KG1 (cell line): ENCODE measurements at places on chromosomes 3 and 15.

- DNase-seq = no peak
Observed at GRCh38 chr15:34241376-34242330, 16.8 kb downstream of the EMC4 start.

DNA sequence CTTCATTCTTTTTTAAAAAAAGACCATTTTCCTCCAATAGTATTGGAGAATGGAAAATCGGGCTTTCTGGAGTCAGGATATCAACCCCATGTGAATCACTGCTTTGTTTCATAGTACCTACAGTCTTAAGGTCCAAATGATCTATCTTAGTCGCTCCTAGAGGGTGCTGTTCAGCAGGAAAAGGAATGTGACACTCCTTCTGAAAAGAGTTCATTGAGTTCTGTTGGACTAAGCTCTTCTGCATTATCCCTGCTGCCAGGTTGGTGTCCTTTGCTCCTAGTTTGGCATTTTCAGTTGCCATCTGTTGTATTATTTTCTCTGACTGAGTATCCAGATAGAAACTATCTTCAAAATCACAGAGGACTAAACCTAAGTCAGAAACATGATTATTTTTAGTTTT is 57.2 kb downstream of the POLQ start:
- no peak for DNase-seq

- no peak for DNase-seq
Observed at GRCh38 chr3:40923143-40923542, 276.2 kb upstream of the CTNNB1 start.

- no peak for DNase-seq
Observed at GRCh38 chr3:73319179-73319769, 257.8 kb downstream of the EBLN2 start.

DNA sequence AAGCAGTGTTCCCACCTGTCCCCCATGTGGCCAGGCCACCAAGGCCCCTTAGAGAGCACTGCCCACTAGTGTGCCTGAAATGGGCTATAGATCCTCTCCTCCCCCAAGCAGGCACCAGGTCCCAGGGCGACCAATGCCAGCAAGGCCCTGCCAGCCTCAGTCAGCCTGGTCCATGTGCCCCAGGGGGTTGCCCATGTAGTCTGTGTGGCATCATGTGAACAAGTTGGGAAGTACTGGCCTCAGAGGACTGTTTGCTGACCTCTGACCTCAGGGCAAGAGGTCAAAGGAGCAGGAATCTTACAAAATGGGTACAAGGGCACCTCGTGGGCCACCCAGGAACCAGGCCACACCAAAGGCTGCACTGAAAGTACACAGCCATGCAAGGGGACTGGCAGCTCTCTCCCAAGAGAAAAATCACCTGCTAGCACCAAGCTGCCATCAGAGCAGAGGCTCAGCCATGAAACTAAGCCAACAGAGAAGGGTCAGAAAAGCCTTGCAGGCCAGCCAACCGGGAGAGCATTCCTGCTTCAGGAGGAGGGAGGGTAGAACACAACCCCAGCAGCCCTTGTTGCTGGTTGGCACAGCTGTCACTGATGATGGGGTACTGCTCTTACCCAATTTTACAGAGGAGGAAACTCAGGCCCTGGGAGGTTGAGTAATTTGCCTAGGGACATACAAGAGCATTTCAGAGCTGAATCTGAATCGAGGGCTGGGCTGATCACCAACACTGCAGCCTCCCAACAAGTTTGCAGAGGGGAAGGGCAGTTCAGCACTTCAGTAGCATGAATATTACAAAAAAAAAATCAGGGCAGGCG is 5.2 kb upstream of the FURIN start:
- no peak for DNase-seq

DNA sequence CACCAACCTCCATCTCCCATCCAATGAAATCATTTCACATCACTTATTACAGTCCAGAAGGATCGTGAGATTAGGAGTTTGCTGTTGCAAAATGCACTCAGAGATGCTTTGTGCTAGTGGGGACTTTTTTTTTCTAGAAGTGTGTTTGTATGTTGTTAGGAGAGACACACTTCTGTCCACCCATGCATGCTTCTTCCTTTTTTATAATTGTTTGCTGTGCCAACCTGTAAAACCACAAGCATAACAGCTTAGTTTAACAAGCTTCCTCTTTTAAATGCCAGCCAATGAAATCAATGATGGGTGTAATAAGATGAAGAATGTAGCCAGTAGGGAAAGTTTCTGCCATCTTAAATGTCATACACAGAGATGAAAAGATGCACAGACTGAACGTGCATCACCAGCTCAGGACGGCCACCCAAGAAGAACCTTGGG is 305.6 kb upstream of the STT3B start:
- peak; percentile 51 for DNase-seq

DNA sequence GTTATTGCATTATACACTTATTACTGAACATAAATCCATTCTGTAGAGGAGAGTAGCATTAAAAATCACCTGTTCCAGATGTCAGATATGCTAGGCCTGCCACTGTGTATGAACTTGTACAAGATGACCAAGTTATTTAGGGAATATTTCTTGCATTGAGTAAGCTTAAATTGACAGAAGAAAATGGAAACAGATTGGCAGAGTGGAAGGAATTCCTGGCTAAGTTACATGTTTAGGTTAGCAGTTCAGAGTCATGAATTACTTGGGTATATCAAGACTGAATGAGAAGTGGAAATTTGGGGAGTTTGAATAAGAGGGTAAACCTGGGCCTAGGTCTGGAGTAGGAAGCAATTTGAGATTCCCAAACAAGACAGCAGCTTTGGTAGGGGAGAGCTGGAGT is 44.6 kb downstream of the ARHGAP31 start:
- DNase-seq = no peak

DNA sequence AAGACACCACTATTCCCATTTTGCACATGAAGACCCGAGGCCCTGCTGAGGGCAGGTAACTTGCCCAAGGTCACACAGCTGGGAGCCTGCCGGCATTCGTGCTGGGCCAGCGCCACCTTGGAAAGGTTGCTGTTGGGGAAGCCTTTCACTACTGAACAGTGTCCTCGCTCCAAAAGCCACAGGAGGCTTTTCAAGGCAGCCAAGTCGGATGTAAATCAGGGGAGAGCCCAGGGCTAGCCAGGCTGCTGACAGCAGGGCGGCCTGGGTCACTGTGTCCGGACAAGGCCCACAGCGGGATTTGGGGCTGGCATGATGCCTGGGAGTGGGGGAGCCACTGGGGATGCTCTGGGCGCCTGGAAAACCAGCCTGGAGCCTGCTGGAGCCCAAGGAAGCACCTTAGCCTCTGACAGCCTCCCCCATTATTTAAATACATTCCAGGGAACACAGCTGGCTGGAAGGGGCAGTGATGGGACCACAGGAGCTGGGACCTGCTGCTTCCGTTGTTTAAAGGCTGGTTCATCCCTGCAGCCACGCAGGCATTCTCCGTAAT is 10.5 kb downstream of the SLC6A6 start:
- DNase-seq = no peak

GRCh38 chr3:170144437-170144843 is 37.1 kb downstream of the PHC3 start:
- DNase-seq = no peak

- no peak for DNase-seq
Observed at GRCh38 chr15:74262625-74263024, 26.5 kb downstream of the CCDC33 start.

GRCh38 chr3:90128391-90128790 is 1021.0 kb downstream of the EPHA3 start:
- DNase-seq = no peak

- no peak for DNase-seq
Observed at GRCh38 chr3:141294301-141294700, 62.7 kb downstream of the PXYLP1 start.

DNA sequence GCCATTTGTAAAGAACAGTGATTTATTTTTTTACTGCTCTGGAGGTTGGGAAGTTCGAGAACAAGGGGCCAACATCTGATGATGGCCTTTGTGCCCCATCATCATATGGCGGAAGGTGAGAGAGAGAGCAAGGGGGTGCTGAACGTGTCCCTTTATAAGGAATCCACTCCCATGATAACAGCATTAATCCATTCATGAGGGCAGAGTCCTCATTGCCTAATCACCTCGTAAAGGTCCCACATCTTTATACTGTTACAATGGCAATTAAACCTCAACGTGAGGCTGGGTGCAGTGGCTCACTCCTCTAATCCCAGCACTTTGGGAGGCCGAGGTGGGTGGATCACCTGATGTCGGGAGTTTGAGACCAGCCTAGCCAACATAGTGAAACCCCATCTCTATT is 8.3 kb downstream of the IL12A start:
- DNase-seq = no peak

DNA sequence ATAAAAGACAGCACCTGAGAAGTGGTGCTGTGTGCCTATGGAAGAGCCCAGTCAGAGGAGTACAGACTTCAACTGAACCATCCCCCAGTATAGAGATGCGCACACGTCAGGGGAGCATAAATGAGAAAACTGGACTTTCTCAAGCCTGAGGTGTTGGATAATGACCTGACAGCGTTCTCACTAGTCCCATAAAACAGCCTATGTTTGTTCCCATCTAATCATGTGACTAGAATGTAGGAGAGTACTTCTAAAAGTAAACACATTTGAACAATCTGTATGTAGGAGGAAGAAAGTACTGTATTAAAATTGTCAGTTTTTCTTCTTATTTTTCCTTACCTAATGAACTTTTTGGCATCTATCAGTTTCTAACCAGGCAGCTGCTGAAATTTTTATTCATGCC is 498.9 kb downstream of the CNTN4 start:
- no peak for DNase-seq

DNA sequence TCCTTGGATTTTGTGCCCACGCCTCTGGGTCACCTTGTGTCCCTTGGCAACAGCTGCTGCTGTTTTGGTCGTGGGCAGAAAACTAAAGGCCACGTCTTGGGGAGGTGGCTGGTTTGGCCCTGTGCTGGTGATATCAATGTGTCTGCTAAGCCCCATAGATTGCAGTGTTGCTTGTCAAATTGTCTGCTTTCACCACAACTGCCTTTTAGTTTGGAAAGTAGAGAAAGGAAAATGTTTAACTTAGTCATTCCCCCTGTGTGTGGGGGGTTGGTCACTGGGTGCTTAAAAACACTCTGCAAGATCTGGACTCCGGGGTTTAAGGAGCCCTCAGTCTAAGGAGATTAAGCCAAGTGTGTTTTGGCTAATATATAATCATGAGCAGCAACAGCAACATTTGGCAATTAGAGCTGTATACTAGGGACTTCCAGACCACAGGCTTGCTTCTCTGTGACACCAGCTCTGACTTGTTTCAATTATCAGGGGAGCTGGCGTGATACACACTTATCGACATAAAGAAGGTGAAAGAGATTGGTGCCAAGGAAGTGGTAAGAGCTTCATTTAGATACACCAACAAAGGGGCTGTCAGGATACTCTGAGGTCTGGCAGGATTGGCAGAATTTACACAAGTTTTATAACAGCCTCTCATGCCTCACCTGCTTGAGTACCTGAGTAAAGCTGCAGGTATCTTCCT is 3.5 kb downstream of the SMAD3 start:
- DNase-seq = no peak

- DNase-seq = no peak
Observed at GRCh38 chr15:52844823-52845222, 54.7 kb upstream of the ONECUT1 start.

DNA sequence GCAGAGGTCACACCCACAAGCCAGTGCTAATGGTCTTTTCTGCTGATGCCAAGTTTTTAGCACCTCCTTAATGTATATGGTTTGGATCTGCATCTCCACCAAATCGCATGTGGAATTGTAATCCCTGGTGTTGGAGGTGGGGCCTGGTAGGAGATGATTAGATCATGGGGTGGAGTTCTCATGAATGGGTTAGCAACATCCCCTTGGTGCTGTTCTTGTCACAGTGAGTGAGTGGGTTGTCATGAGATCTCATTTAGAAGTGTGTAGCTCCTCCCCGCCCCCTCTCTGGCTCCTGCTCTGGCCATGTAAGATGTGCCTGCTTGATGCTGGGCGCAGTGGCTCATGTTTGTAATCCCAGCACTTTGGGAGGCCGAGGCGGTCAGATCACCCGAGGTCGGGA is 37.3 kb upstream of the KLHL6 start:
- no peak for DNase-seq

GRCh38 chr3:54988838-54989630 is 61.2 kb upstream of the LRTM1 start:
- DNase-seq = no peak

DNA sequence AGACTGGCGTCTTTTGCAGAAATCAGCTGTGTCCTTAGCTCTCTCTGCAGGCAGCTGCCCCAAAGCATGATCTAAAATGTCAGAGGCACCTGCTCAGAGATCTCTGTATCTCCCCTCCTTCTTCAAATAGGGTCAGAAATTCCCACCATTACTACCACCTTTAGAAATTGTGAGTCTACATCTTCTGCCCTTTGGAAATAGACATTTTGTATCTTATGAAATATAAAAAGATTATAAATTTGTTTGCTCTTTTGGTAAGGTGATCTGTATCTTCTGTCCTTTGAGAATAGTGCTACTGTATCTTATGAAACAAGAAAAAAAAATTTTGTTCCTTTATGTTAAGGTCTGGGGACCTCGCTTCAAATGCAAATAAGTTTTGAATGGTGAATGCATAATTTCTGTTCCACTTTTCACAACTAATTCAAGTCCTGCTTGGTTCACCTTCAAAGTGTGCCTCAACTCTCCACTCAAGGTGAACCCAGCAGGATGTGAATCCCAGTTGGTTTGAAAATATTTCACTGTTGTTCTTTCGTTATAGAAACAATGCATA is 28.3 kb upstream of the GPD1L start:
- DNase-seq = no peak

DNA sequence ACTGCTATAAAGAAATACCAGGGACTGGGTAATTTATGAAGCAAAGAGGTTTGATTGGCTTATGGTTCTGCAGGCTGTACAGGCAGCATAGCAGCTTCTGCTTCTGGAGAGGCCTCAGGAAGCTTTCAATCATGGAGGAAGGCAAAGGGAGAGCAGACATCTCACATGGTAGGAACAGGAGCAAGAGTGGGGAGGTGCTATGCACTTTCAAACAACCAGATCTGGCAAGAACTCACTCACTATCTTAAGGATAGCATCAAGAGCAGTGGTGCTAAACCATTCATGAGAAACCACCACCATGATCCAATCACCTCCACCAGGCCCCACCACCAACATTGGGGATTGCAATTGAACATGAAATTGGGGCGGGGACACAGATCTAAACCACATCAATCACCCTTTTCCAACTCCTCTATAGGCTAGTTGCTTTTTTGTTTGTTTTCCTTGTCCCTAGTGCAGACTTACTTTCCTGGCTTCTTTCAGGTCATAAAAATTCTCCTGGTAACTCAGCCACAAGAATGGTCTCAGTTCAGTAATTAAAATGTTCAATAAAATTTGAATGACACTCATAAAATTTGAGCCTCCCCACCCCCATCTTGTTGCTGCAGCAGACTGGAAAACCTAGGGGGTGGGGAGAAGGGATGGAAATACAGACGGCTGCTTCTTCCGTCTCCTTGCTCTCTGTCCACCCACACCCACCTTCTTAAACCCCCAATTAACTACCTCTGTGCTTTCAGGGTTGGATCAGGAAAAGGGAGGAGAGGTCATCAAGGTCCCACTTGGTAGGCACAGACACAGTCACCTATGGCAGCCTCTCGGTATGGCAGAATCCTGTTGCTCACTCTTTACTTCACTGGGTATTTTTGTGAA is 16.3 kb upstream of the TIPARP start:
- DNase-seq = no peak

GRCh38 chr15:35698331-35698730 is 152.4 kb upstream of the DPH6 start:
- DNase-seq = no peak

- DNase-seq = no peak
Observed at GRCh38 chr3:151864423-151865101, 8.9 kb upstream of the SUCNR1 start.

- no peak for DNase-seq
Observed at GRCh38 chr3:16476636-16477035, 36.9 kb downstream of the RFTN1 start.

- DNase-seq = no peak
Observed at GRCh38 chr3:148735597-148735996, 37.9 kb downstream of the AGTR1 start.
